ENCODE measurements at places on chromosomes 6 and 20.

DNA sequence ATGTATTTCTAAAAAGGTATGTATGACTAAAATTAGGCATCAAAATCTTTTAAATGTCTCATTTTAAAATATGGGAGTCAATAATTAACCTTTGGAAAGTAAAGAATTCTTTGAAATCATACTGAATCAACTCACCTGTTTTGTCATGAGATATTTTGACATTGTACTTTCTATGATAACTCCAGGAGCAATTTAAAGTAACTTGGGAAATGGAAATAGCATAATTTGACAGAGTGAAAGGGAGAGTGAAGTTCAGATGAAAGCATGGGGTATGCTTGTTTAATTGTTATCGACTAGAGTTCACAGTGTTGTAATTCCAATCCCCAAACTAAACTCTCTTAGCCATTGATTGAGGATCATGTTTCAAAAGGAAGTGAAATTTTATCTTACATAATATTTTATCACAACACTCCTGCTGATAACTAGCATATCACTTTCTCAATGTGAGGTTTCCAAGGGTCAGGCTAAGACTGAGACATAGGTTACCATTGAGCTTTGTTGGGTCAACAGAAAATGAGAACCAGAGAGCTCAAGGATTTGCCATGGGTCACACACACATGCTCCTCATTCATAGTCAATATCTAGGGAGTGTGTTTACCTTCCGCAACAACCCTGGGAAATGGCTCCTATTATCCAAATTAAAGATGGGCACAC is 2.3 kb downstream of the GSTA1 start:
- DNase-seq: no peak

- DNase-seq: no peak
Observed at GRCh38 chr20:46666818-46667515, 15.7 kb upstream of the SLC13A3 start.

GRCh38 chr20:45354423-45355208 is 6.4 kb upstream of the SDC4 start:
- DNase-seq: no peak

DNA sequence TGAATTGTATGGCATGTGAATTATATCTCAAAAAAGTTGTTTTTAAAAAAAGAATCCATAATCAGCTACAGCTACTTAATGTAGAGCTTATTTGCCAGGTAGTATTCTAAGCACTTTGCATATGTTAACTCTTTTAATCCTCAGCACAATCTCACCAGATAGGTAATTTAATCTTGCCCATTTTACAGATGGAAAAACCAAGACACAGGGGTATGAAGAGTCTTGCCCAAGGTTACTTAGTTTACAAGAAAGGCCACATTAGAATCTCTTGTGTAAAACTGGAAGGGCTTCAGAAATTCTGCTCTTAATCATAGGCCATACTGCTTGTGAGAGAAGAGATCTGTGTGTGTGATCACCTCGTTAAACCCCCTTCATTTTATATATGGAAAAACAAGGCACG is 13.4 kb upstream of the RNF182 start:
- DNase-seq: no peak

Data from CD4-positive, alpha-beta memory T cell (primary cell).